NAMALWA (cell line): ENCODE measurements at places on chromosomes 2 and 18.

DNA sequence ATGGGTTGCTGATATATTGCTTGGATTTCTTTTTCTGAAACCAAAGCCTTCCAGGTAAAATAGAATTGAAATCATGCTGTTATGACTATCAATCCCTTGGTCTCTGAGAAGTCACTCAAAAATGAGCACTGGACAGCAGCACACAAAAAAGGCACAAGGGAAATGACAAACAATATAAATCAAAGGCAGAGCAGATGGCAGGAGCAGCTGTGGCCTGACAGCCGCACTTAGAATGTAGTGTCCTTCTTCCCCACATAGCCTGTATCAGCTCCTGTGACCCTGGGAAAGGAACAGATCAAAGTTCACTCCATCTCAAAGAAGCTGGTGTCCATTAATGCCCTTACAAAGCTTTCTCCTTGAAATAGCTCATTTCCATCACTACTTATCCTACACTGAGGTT, 326.7 kb downstream of the SUCLG1 start:
- DNase-seq: no peak

DNA sequence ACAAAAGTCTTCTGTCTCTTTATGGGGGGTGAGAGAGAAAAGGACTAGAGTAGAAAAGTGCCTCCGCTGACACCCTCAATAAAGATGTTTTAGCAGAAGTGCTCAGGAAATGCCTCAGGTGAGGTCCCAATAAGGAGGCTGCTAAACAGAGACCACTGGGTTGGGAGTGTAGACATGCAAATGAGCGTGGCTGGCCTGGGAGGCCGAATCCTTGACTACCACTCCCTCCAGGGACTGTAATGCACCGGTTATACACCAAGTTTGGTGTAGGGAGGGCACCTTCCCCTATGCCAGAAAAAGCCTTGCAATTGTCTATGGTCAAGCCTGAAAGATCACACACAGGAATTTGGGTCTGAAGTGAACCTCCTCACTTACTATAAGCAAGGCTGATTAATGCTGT, 1.8 kb downstream of the TMX3 start:
- DNase-seq: peak; percentile 7

DNA sequence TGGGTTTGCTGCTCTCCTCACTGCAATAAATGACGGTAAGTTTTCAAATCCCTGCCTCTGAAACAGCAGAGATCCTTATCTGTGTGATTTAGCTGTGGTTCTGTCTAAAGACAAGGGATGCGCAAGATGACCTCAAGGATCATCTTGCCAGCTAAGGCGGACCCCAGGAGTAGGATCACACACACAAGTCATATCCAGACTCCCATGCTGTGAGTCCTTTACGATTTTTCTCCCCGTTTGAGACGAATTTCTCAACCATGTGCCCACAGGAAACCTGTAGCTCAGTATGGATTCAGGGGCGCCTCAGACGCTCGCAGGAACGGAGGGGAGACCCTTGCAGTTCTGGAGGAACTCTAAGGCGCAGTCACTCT, 11.1 kb upstream of the DCTN1 start:
- DNase-seq: peak; percentile 45

DNA sequence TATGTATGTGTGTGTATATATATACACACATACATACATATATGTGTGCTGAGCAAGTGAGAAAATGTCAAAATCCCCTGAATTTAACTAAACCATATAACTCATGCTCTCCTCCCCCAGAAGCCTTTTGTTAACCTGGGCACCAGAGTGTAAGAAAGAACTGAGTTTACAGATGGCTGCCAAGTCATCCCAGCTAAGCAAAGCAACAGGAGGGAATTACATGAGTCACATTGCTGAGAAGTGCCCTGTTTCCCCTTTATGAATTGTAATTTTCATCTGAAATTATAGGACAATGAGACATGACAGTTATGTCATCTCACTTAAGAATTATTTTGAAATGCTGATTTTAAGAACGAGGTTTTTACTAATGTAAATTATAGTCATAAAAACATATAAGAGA, 29.9 kb downstream of the SCN7A start:
- no peak for DNase-seq
